G401 (cell line): ENCODE measurements at places on chromosomes 7 and 10.

- no peak for DNase-seq
Measured at GRCh38 chr7:22346383-22347107, 10.4 kb downstream of the RAPGEF5 start.

DNA sequence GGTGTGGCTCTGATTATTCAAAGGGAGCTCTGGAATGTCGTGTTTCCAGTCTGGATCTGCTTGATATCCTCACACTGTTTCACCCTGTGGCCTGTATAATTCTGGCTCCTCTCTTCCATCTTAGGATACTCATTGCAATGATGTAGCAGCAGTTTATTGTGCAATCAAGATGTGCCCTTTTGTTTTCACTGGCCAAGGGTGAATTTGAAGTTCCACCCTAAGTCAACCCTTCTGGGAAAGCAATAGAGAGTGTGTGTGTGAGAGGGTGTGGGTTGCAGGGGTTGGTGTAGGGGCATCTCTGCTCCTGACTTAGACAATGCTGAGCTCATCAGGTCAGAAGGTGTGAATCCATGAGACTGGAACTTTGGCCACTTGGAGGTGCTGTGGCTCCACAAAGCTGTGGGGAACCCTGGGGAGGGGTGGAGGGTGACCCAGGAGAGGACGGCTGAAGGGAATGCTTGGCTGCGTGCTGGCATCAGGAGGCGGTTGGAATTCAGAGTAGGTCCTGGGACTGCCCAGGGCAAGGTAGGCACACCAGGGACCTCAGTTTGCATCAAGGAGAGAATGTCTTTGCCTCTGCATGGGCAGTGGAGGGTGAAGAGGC is 118.0 kb upstream of the PRSS58 start:
- no peak for DNase-seq

GRCh38 chr7:40876601-40877000 is 741.8 kb downstream of the SUGCT start:
- no peak for DNase-seq

DNA sequence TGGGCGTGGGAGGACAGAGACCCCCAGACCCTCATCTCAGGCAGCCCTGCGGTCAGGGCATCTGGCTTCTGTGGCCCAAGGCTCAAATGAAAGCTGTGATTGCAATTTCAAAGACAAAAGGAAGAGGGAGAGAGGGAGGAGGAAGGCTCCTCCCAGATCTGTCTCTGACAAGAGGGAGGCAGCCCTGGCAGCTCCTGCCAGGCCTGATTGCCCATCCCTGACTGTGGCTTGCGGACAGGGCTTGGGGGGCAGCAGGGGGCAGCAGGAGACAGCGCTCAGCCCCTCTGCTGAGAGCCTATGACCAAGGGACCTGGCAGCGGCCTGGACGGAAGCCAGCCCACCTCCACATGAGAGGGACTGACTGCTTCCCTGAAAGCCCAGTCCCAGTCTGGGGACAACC is 91.8 kb downstream of the PTPRN2 start:
- peak; percentile 21 for DNase-seq

DNA sequence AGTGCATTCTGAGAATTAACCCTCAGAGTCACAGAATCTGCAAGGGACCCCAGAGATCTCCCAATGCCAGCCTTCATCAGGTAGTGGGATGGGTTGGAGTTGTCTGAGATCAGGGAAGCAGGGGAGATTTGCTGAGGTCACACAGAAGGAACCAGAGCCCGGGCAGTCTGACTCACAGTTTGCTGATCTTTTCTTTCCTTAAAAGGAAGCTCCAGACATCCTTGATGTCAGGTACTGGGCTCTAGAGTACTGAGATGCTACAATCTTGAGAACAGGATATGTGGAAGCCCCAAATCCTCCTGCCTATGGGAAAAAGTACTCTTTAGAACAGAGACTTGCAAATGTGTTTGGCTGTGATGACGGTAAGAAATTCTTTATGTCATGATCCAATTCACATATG is 706 bp downstream of the TBATA start:
- no peak for DNase-seq

GRCh38 chr7:30177965-30178364 is 43.2 kb downstream of the MTURN start:
- DNase-seq: no peak

DNA sequence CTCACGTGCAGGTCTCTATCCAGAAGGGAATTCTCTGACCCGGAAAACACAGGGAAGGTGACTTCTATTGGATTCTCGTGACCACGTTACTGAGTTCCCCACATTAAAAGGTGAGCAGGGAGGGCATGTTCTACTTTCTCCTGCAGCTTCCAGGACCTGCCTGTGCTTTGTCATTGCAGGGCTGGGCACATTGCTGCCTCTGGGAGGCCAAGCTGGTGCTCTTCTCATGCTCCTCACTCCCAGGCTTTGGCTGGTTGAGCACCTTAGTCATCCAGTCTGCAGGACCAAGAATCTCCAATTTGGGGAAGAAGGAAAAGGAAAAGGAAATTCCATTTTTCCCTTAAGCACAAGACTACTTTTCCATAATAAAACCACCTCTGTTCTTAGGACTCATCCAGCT is 86.5 kb upstream of the TMEM72 start:
- no peak for DNase-seq

GRCh38 chr7:24703296-24703695 is 54.0 kb downstream of the GSDME start:
- DNase-seq: no peak
